Head of caudate nucleus (tissue), 42 donors: ENCODE measurements at places on chromosomes 3 and 15.

DNA sequence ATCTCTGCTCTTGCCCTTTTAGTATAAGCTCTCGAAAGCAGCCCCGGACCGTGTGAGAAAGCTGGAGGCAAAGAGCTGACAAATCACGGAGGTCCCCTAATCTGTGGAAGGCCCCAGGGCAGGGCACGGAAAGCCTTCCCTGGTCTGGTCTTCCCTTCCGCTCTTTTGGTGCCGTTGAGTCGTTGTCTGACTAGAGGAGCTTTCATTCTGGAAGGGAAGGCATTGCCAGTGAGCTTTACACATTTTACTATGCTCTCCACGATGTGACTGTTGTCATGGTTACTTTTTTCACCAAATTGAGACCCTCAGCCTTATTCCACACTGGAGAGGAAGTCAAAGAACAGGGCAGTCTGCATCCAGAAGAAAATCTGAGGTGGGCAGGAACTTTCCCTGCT lies 71.7 kb downstream of the CYP19A1 start:
- DNase-seq, result no peak

- peak; percentile 68 for DNase-seq
These were observed 65.6 kb downstream of the SLCO3A1 start for GRCh38 chr15:91919014-91919534.

DNA sequence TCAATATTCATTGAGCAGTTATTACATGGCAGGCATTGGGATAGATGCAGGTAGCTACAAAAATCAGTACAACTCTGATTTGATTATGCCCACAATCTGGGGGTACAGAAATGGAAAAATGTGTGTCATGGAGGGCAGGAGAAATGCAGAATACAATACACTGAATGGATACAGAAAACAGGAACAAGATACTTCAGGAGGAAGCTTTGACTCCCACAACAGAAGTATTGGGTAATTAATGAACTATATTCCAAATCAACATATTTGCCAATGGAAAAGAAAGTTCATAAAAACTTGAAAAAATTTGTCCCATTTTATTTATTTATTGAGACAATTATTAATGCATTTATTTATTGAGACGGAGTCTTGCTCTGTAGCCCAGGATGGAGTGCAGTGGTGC lies 207.0 kb downstream of the SUCLG2 start:
- DNase-seq, result no peak

- DNase-seq, result peak; percentile 59
These were observed at the start of gene CHRNA5 for GRCh38 chr15:78565097-78565950. TSS of gene CHRNA5 (plus strand) at chr15:78565520. CDS start at chr15:78565720, 200 bp downstream.

DNA sequence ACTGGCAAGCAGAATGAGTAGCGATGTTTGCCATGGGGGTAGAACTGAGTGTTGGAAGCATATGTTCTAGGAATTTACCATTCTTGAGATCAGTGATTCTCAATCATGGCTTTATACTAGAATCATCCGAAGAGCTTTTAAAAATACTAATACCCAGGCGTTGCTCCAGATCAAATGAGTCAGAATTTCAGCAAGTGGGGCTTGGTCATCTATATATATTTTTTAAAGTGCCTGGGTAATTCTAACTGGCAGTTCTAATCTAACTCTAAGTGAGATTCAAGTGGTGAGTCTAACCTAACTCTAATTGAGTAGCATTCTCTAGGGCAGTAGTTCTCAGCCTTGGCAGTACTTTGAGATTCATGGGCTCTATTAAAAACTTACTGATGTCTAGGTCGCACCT lies 20.8 kb downstream of the TM4SF1 start:
- DNase-seq, result no peak

DNA sequence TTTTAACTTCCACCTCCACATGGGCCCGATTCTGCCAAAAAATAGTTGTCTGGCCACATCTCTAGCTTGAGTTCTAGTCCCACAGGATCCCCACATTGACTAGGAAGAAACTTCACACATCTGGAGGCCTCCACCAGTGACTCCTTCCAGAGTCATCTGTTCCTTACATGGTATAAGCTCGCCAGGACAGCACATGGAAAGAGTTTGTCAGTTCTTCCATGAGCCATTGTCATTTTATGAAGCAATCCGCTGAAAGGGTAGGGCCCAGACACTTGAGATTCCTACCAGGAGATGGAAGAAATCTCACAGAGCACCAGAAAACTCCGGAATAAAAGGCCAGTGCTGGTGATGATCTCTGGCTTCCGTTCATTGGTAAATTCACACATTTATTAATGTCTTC lies 350.5 kb upstream of the ICE2 start:
- DNase-seq, result no peak

DNA sequence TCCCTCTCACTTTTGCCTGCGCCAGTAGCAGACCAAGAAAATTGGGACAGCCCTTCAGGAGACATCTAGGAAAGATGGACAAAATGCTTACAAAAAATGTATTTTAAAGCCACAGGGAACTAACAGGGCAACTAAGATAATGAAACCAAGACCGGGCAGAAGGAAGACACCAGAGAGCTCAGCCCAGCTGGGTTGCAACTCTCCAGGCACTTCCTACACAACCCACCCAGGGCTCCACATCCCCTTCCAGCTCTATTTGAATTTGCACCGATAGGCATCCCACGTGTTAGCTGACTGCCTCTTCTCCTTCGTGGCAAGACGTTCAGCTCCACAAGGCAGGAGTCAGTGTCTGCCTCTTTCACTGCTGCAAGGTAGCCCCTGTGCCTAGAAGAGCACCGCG lies 6.6 kb upstream of the ATP10A start:
- no peak for DNase-seq

- DNase-seq, result no peak
These were observed 229.4 kb upstream of the AZI2 start for GRCh38 chr3:28577941-28578500.
